ENCODE measurements at places on chromosomes 4 and X.

DNA sequence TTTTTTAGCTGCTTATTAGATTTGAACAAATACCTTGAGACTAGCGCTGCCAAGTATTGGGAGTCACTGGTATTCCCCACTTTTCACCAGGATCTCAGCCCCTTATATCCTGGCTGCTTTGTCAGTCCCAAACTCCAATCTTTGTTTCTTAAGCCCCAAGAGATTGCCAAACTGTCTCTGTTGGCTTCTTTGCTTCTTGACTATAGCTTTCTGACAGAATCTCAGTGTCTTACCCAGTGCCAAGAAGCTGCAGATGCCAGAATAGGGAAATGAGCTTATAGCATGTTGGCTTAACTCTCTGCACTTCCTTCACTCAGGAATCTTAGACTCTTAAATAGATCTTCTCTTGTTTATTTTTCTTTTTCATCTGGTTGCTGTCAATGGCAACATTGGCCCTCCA, 297.5 kb upstream of the DCAF8L1 start:
- no peak for DNase-seq

DNA sequence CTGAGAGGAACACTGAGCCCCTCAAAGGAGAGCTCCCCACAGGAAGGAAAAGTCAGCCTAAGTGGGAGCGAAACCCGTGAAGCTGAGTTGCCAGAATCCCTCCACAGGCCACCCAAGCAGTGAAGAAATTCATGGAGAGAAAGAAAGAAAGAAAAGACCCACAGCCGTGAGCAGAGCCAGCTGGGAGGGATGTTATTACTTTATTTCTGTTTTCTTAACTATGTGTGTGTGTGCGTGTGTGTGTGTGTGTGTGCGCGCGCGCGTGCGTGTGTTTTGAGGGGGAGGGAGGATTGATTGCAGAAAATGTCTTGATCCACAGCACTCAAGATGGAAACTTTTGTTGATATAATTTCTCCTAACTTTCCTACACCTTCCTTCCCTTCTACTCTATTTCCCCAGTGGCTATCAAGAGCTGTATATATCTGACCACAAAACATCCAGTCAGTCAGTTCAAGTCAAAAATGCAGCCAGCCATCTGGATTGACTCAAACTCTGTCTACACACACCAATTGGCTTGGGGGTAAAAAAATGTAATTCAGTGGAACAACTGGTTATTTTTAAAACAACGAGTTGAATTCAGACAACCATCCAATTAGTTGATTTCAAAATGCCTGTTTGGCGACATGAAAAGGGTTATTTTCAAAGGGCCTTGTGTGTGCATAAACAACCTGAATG, 13.8 kb upstream of the GPC3 start:
- no peak for DNase-seq

DNA sequence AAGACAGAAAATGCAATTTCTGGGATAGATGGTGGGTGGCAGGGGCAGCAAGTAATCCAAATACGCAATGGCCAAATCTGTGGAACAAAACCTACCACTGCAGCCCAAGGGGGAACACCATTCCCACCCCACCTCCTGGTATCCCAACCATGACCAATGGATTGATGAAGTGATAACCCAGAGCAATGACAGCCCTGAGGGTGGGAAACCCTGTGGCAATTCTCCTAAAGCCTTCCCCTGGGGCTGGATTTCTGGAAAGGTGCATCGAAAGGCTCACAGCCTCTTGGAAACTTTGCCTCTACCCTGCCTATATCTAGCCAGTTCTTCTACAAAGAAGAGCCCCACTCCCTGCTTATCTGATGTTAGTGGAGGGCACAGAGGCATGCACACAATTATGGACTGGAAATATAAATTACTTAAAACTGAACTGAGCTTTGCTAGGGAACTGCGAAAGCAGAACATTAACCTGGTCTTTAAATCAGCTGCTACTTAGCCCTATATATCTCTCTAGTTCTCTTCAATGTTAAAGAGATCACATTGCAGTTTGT, 59.9 kb upstream of the TXK start:
- no peak for DNase-seq

DNA sequence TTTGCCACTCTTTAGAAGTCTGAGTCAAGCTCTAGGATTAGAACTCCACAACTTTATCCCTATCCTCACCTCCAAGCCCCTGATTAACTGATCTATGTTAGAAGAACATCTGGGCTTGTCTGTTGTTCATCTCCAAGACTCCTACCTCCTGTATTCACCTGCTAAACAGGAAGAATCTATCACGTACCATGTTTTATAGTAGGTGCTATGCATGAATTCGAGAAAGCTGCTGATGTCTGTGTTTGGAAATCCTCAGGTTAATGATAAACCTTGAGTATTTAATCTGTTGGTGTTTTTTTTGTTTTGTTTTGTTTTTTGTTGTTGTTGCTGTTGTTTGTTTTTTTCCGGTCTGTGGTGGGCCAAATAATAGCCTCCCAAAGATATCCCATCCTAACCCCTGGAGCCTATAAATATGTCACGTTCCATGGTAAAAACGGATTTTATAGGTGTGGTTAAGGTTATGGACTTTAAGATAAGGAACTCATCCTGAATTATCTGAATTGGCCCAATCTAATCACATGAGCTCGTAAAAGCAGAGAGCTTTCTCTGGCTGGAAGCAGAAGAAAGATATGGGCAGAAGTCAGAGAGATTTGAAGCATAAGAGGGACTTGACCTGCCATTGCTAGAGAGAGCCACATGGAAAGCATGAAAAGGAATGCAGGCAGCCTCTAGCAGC, 101.2 kb upstream of the DUSP21 start:
- no peak for DNase-seq

GRCh38 chr4:153433754-153434105, 32.4 kb upstream of the TMEM131L start:
- DNase-seq, result no peak

GRCh38 chrX:138982365-138982764, 270.8 kb upstream of the FGF13 start:
- no peak for DNase-seq

GRCh38 chr4:21949073-21949457, 493 bp upstream of the KCNIP4 start:
- DNase-seq, result no peak

- no peak for DNase-seq
Observed at GRCh38 chr4:24208691-24209090, 318.8 kb upstream of the PPARGC1A start.

- DNase-seq, result no peak
Observed at GRCh38 chr4:14771094-14771493, 231.2 kb upstream of the CPEB2 start.

- DNase-seq, result no peak
Observed at GRCh38 chr4:168664242-168664891, 167.5 kb downstream of the PALLD start.

- no peak for DNase-seq
Observed at GRCh38 chr4:130214268-130214667, 1118.3 kb downstream of the C4orf33 start.

All from activated naive CD8-positive, alpha-beta T cell treated with anti-CD3 and anti-CD28 coated beads, Interleukin-2, amount 50 U/mL, for 24 hours (primary cell).